ENCODE measurements at places on chromosomes 5 and 9. TPM values are rescaled to one million over a fixed set of nuclear protein-coding genes. Genes with fewer than 3 reads are reported as not detected.

GRCh38 chr9:98929895-98930341 is 13.8 kb upstream of the COL15A1 start:
- no peak overlapping the region for H3K4me3 ChIP-seq
- no peaks in the 10 kb centered on the region for H3K27me3 ChIP-seq
- peaks cover 3% of the 10 kb centered on the region for H3K4me1 ChIP-seq
- peak overlapping the region; percentile 5 for H3K27ac ChIP-seq
- no peaks in the 10 kb centered on the region for H3K36me3 ChIP-seq
- no peak for DNase-seq

GRCh38 chr5:158414780-158415179 is 555.8 kb upstream of the CLINT1 start:
- H3K4me3 ChIP-seq = no peak overlapping the region
- no peaks in the 10 kb centered on the region for H3K4me1 ChIP-seq
- H3K27me3 ChIP-seq = no peaks in the 10 kb centered on the region
- H3K36me3 ChIP-seq = no peaks in the 10 kb centered on the region
- DNase-seq = peak; percentile 28

DNA sequence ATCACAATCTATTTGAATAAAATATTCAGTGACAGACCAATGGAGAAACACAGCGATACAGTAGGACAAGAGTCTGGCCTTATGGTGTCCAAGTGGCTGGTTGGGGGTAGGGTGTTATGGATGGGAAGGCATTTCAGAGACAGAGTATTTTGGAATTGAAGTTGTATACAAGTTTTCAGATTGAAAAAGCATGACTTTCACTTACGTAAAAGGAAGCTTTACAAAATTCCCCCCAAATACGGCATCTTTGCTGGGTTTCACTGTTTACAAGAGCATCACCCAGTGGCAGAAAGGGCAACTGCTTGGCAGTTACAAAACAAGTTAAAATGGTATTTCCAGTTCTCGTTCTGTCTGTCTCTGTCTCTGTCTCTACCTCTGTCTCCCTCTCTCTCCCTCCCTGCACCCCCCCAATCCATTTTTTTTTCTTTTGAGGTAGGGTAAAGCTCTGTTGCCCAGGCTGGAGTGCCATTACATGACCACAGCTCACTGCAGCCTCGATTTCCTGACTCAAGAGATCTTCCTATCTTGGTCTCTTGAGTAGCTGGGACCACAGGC is 86.2 kb downstream of the PTPN3 start:
- H3K27me3 ChIP-seq = no peaks in the 10 kb centered on the region
- no peak overlapping the region for H3K4me3 ChIP-seq
- H3K36me3 ChIP-seq = no peaks in the 10 kb centered on the region
- no peak overlapping the region for H3K27ac ChIP-seq
- DNase-seq = peak; percentile 10

DNA sequence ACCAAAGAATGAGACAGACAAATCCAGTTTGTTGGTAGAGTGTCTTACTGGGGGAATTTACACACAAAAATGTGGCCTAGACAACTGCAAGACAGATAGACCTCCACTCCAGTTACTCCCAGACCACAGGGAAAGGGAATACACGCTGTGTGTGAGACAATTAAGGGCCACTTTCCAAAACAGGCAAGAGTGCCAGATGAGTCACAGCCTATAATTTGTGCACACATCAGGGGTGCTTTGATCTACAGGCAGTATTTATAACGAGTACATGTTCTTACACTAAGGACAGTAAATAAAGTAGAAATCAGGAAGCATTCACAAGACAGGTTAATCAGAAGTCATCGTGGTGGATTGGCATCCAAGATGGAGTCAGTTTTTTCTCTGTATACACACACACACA is 114.8 kb downstream of the ZNF622 start:
- no peak for DNase-seq
- H3K36me3 ChIP-seq = no peaks in the 10 kb centered on the region
- no peaks in the 10 kb centered on the region for H3K27me3 ChIP-seq
- no peak overlapping the region for H3K4me3 ChIP-seq
- H3K27ac ChIP-seq = no peak overlapping the region

DNA sequence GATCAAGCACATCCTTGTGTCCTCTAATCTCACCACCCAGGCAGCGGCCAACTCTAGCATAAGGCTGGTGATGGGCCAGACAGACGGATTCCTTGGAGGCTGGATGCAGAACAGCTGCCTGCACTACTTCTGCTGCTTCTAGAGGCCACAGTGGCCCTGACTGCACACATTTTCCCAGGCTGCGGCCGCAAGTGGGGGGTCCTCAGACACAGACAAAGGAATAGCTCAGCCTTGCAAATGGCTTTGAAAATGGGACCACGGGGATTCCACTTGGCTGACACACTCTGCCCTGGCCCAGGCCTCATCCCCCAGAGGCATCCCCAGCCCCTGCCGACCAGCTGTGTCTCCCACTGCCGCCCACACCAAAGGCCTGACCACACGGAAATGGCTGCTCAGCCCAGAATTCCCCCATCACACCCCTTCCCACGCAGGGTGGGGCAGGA is 540.8 kb downstream of the BNC2 start:
- peak overlapping the region; percentile 28 for H3K27ac ChIP-seq
- H3K36me3 ChIP-seq = no peaks in the 10 kb centered on the region
- H3K27me3 ChIP-seq = no peaks in the 10 kb centered on the region
- DNase-seq = no peak
- H3K4me3 ChIP-seq = no peak overlapping the region

Gene CNTNAP3B
- 42.6 TPM for total RNA-seq

- no peaks in the 10 kb centered on the region for H3K36me3 ChIP-seq
- H3K27me3 ChIP-seq = no peaks in the 10 kb centered on the region
- no peak overlapping the region for H3K27ac ChIP-seq
- no peak for DNase-seq
Measured at GRCh38 chr5:69493396-69494133, 975 bp downstream of the OCLN start.

Gene C7
- total RNA-seq = 111 TPM

DNA sequence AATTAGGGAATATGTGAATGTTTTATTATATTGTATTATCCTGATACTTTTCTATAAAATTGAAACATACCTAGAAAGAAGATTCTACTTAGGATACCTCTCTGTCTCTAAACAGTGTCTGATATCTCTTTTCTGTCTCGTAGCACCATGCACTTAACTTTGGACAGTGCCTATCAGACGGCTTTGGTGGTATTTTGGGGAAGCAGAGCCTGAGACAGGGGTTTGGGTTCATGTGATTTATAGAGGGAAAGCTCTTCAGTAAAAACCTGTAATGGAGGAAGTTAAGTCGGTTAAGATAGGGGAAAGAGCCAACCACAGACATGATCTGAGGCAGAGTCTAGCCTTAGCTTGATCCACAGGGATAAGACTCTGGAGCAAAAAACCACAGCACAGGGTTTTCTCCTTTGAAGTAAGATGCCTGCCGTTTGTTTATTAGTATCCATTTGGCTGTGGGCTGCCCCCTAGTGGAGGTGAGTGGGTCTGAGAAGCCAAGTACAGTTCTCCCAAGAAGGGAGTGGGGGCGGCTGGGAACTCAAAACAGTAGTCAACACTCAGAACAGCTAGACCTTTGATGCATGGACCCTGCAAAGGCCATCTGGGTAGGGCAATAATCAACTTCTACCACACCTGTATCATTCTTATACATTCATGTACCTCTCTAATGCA is 141.2 kb upstream of the ASTN2 start:
- H3K4me1 ChIP-seq = no peaks in the 10 kb centered on the region
- no peaks in the 10 kb centered on the region for H3K27me3 ChIP-seq
- no peaks in the 10 kb centered on the region for H3K36me3 ChIP-seq
- no peak overlapping the region for H3K27ac ChIP-seq
- no peak for DNase-seq

GRCh38 chr9:27572566-27572917 is 739 bp downstream of the C9orf72 start:
- H3K36me3 ChIP-seq = no peaks in the 10 kb centered on the region
- no peak for DNase-seq
- peaks cover 6% of the 10 kb centered on the region for H3K4me1 ChIP-seq

DNA sequence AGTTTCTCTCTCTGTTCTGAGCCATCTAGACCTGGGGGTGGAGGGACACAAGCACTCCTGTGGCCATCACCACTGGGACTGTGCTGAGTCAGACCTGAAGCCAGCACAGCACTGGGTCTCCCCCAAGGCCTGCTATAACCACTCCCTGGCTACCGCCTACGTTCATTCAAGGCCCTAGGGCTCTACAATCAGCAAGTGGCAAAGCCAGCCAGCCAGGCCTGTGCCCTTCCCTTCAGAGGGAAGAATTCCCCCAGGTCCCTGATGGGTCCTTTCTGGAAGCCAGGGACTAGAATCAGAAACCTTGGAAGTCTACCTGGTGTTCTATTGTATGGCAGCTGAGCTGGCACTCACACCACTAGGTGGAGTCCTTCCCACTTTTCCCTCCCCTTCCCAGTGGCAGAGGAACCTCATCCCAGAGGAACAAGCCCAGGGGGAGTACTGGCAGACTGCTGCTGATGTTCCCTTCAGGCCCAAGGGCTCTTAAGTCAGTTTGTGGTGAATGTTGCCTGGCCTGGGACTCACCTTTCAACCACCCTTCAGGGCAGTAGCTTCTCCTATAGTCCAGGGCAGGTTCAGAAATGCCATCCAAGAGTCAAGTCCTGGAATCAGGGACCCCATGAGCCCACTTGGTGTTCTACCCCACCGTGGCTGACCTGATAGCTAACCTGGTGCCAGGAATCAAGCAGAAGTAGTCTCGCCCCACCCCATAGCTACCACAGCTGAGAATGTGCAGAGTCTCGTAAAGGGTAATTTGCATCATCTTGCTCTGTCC is 20.0 kb downstream of the JMY start:
- H3K4me1 ChIP-seq = no peaks in the 10 kb centered on the region
- H3K27me3 ChIP-seq = no peaks in the 10 kb centered on the region
- no peak for DNase-seq

DNA sequence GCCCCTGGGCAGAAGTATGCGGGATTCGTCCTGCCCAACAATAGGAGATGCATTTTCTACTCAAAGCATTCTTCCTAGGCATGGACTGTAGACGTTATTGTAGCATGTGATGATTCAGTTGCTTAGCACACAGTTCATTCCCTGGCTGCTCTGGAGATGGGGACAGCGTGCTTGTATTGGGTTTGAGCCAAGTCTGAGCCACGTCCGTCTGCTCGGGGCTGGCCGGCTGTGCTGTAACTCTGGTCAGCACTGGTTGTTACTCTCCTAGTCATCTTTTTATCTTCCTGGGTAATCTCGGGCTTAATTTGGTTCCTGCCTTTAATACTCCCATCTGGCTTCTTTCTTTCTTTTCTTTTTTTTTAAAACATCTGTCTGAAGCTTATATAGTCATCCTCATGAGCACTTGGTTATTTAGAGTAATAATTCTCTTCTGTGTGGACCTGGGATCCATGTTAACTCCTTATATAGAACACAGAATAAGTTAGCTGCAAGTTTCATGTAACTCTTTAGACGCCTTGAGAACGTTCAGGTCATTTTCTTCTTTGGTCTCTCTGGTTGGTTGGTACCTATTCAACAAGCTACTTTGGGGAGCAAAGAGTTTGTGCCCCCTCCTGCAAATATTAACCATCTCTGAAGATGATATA is 118.8 kb upstream of the RPS23 start:
- no peaks in the 10 kb centered on the region for H3K4me1 ChIP-seq
- no peak overlapping the region for H3K27ac ChIP-seq
- no peaks in the 10 kb centered on the region for H3K27me3 ChIP-seq
- no peak overlapping the region for H3K4me3 ChIP-seq
- H3K36me3 ChIP-seq = no peaks in the 10 kb centered on the region

GRCh38 chr9:128057724-128058409 is 9.3 kb downstream of the NAIF1 start:
- no peak overlapping the region for H3K4me3 ChIP-seq
- H3K27ac ChIP-seq = peak overlapping the region; percentile 86
- no peak for DNase-seq
- H3K4me1 ChIP-seq = no peaks in the 10 kb centered on the region

GRCh38 chr5:139566611-139567010 is 5.5 kb downstream of the UBE2D2 start:
- no peak for DNase-seq
- peaks cover 88% of the 10 kb centered on the region for H3K4me1 ChIP-seq
- no peaks in the 10 kb centered on the region for H3K27me3 ChIP-seq
- H3K4me3 ChIP-seq = no peak overlapping the region

DNA sequence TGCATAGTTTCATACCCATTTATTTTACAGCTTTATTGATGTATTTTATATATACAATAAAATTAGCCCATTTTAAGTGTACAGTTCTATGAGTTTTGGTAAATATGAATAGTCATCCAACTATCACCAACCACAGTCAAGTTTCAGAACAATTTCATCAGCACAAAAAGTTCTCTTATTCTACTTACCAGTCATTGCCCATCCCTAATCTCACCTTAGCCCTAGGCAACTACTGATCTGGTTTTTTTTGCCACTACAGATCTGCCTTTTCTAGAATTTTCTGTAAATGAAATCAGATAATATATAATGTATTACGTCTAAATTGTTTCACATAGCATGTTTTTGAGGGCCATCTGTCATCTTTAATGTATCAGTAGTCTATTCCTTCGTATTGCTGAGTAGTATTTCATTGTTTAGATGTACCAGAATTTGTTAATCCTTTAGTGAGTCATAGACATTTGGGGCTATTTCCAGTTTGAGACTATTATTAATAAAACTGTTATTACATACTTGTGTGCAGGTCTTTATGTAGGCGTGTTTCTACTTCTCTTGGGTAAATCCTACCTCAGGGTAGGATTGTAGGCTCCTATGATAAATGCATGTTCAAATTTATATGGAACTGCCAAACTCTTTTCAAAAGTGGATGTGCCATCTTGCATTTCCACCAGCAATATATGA is 198.5 kb upstream of the ADAMTSL1 start:
- H3K27ac ChIP-seq = no peak overlapping the region
- peaks cover 13% of the 10 kb centered on the region for H3K4me1 ChIP-seq
- H3K36me3 ChIP-seq = no peaks in the 10 kb centered on the region

Gene LECT2
- not detected for total RNA-seq

DNA sequence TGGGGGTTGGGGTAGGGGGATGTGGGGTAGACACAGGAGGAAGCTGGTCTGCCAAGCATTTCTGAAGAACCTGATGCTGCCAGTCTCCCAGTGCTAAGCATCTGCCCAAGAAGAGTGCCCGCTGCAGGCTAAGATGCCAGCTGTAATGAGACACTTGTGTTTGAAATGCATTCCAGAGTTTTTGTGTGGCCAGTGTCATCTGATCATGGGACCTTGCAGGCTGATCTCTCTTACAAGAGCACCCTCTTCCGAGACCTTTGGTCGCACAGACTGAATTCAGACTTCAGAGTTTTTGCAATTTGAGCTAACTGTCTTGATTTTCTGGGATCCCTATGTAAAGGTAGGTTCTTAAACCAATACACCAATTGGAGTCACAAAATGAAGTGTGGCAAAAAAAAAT is 58.1 kb downstream of the DENND1A start:
- no peaks in the 10 kb centered on the region for H3K4me1 ChIP-seq
- DNase-seq = no peak
- H3K36me3 ChIP-seq = peaks cover 7% of the 10 kb centered on the region
- H3K27me3 ChIP-seq = no peaks in the 10 kb centered on the region
- H3K27ac ChIP-seq = no peak overlapping the region

Gene TAF11L4
- total RNA-seq = not detected

GRCh38 chr5:57751710-57752109 is 269.1 kb upstream of the ACTBL2 start:
- DNase-seq = peak; percentile 12
- H3K36me3 ChIP-seq = no peaks in the 10 kb centered on the region
- no peaks in the 10 kb centered on the region for H3K4me1 ChIP-seq
- H3K27ac ChIP-seq = no peak overlapping the region
